ENCODE measurements at places on chromosomes 7 and 10.

DNA sequence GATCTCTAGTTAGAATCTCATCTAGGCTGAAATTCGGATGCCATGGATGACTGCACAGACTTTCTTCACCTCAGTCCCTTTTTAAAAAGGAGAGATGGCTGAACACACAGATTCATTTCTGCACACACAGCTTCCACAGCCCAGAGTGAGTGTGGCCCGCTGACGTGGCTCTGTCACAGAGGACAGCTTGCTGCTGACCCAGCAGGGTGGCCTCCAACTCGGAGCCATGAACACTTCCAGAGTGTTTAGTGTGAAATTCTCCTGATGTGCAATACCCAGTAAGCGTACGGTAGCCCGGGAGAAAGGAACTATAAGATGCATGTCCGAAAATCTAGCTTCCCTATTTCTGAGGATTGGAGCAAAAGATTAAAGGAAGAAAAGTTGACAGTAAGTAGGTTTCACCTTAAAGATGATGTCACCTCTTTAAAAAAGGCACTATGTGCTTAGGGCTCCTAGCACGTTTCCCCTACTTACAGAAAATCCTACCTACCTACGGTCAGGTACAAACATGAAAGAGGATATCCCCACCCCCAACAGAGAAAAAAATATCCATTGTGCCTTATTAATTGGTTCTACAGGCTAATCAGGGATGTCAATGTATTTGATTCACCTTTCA lies 162.2 kb downstream of the RAPGEF5 start:
- no peak for DNase-seq

DNA sequence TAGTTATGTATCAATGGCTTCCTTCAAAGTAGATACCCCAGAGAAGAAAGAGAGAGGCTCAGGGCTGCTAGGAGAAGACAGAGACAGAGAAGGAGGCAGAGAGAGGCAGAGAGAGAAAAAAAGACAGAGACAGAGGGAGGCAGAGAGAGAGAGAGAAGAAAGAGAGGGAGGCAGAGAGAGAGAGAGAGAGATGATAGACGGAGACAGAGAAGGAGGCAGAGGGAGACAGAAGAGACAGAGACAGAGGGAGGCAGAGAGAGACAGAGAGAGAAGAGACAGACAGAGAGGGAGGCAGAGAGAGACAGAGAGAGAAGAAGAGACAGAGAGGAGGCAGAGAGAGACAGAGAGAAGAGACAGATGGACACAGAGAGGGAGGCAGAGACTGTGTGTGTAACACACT lies 187.9 kb downstream of the DNAJB6 start:
- DNase-seq: no peak

GRCh38 chr7:7834761-7835160 lies 116.4 kb upstream of the RPA3 start:
- no peak for DNase-seq

GRCh38 chr10:123570898-123571515 lies 95.1 kb upstream of the GPR26 start:
- no peak for DNase-seq

- no peak for DNase-seq
Measured at GRCh38 chr10:97336006-97336405, 1.5 kb upstream of the FRAT2 start.

DNA sequence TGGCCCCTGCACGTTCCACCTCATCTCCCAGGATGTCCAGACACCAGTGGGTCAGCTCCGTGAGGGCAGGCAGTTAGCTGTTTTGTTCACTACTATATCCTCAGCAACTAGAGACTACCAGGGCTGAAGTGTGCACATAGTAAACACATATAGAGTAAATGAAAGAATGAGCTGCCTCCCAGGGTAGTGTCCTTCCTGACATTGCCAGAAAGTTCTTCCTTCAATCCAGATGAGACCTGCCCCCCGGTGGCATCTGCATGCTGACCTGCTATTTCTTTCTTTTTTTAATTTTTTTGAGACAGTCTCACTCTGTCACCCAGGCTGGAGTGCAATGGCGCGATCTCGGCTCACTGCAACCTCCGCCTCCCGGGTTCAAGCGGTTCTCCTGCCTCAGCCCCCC lies 14.0 kb upstream of the ARPC1A start:
- DNase-seq: no peak

GRCh38 chr7:32299133-32299702 lies 191.0 kb downstream of the LSM5 start:
- DNase-seq: no peak

- peak; percentile 13 for DNase-seq
Measured at GRCh38 chr7:102874166-102874829, 38.5 kb upstream of the LRRC17 start.

DNA sequence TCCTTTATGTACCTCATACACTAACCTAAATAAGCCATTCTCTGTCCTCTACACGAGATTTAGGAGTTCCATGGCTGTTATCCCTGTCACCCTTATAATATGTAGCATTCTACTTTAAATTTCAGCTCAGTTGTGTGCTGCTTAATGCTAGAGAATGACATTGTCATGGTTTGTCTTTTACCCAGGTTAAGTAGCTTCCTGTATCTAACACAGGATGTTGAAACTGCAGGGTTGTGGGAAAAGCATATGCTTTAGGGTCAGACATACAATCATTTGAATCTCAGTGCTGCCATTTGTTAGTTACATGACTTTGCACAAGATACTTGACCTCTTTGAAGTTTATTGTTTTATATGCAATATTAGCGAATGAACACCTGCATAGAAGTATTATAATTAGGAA lies 235.1 kb upstream of the CACNA2D1 start:
- no peak for DNase-seq

DNA sequence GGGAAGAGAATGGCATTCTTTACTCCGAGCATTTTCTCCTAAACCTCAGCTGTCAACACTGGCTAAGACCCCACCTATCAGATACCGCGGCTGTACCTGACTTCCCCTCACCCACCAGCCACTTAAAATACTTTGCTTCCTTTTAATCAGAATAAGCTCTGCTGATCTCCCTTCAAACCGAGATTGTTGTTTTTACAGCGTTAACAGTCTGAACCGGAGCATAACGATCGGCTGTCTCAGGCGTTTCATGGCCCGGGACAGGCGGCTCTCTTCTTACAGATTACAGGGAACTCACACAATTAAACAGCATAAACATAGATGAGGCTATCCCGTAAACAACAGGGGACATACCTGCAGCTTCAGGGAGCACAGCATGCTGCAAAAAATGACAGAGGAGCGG lies 174.3 kb upstream of the RNF32 start:
- DNase-seq: no peak

- DNase-seq: no peak
Measured at GRCh38 chr7:102147008-102147407, 139.7 kb upstream of the SH2B2 start.

GRCh38 chr10:93461109-93461806 lies 20.9 kb downstream of the MYOF start:
- no peak for DNase-seq

- DNase-seq: no peak
Measured at GRCh38 chr7:120720317-120720716, 137.6 kb downstream of the TSPAN12 start.

DNA sequence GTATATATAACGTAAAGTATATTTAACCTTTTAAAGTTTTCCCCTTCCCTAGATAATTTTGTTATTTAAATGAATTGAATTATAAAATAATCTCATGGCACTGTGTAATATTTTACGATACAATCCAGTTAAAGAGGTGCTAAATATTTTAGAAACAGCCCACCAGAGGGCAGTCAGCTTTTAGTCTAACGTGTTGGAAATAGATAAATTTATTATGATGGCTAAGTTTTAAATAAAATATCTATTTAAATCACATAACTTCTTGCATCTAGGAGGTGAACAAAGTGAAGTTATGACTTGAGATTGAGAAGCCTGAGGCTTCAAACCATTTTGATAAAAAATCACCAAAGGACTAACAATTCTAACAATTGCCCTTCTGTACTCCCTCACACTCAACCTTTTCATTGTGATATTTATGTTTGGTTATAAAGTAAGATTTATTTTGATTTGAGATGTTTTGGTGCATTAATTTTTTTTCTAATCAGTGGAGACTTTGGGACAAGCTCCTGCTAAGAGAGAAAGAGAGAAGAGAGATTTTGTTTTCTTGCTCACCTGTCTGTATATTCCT lies 171.5 kb upstream of the SP4 start:
- peak; percentile 11 for DNase-seq

GRCh38 chr7:127474457-127474856 lies 81.9 kb upstream of the ZNF800 start:
- DNase-seq: no peak

GRCh38 chr7:106190589-106191330 lies 78.6 kb upstream of the SYPL1 start:
- no peak for DNase-seq

DNA sequence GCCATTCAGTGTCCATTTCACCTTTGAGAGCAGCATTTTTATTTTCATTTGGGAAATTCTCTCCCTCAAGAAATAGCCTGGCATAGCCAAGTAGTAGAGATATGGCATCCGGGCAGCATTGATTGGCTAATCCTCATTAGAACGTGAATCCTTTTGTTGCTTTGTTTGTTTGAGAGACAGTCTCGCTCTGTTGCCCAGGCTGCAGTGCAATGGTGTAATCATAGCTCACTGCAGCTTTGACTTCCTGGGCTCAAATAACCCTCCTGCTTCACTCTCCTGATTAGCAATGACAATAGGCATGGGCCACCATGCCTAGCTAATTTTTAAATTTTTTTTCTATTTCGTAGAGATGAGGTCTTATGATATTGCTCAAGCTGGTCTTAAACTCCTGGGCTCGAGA lies 1174.9 kb upstream of the AUTS2 start:
- DNase-seq: no peak

DNA sequence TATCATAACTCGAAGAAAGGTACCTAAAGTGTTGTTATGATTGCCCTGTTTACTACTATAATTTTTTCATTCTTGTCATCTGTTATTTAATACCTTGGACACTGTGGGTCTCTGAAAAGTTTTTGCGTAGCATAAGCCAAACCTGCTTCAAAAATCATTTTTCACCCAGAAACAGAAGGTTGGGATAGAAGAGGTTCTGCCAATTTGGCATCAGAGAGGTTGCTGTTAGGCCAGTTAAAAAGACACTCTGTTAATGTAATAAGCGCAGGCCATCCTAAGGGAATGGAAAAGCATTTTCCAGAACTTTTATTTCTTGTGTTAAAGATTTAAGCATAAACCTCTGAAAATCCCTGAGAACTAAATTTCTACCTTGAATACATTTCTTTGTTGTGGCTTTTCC lies 212.2 kb downstream of the BMPER start:
- DNase-seq: no peak

DNA sequence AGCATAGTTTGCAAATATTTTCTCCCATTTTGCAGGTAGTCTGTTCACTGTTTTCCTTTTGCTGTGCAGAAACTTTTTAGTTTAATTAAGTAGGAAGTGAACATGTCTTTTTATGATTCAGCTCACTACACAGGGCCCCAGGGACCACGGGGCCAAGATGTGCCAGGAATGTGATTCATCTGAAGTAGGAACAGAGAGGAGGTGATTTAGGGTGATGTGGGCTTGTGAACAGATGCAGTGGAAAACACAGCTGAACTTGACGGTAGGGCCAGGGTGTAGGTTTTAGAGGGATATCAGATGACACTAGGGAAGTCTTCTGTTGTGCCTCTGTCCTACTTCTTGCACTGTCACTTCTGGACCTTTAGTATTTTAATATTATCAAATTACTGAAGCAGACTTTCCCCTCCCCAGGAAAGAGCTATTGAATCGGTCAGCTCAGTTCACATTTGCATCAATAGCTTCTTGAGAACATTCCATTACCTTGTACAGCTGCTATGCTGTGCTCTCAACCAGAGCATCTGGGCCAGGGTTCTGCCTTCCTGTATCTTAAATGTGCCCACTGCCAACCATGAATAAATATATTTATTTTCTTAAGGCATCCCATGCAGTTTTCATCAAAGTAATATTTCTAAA lies 96.9 kb downstream of the OSBPL3 start:
- DNase-seq: no peak

- DNase-seq: no peak
Measured at GRCh38 chr7:45112648-45113047, 1.2 kb upstream of the TBRG4 start.

DNA sequence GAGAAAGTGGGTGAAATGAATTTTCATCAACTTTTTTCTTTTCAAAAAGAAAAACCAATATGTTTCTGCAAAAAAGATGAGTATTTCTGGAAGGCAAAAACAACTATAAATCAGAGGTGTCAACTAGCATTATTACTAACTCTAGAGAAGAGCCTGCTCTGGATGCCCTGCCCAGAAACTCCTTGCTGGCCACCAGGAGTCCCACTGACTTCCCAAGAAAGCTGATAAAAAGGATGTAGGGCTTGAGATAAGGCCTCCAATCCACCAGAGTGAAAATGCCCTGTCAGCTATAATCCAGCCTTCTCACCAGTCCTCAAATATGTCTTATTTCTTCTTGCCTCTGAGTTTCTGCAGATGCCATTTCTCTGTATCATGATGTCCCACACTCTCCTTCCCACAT lies 16.7 kb upstream of the FZD1 start:
- DNase-seq: no peak

DNA sequence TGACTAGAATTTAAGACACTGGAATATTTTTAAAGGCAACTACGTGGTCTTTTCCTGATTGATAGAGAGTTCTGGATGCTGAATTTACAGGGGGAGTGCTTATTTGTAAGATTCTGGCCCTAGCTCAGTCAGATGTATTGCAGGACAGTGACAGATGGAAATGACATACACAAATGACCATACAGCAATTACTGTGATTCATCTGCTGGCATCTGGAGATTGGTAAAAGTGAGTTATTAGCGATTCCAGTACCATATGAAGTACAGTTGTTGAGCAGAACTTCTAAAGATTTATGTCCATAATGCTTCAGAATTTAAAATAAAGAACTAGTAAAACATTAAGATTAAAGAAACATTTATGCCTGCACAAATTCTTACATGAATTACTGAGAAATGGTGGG lies 243.2 kb downstream of the CRPPA start:
- no peak for DNase-seq

- DNase-seq: no peak
Measured at GRCh38 chr7:40799-41750, 151.3 kb upstream of the FAM20C start.

DNA sequence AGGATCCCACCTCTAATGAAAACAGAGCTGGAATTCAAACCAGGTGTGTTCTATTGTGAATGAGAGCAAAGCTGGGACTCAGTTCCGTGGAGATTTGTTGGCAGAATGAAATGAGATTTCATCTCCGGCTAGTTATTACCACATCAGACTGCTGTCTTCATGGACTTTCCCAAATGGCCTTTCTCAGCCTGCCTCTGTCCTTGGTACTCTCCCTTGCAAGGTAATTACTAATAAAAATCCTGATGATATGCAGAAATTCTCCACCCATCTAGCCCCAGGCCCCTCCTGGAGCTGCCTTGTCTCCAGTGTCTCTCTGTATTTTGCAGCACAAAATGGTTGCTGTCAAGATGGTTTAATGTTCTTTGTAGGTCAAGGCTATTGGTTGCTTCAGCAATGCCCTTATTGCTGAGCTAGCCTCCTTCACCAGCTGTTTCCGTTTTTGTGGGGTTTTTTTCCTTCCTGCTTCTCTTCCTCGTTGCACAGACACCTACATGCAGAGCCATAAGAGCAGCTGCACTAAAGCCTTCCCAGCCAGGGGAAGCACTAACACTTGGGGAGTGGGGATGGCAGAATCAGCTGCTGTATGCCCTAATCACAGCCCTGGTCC lies 185.0 kb upstream of the GHITM start:
- DNase-seq: no peak

GRCh38 chr10:34049469-34049868 lies 715.0 kb upstream of the NRP1 start:
- DNase-seq: peak; percentile 37

All from amniotic stem cell (primary cell).